Hepatocyte (in vitro differentiated cells): ENCODE measurements at places on chromosomes 12 and 14.
A peak's percentile ranks its signal among the peaks of the same experiment; 100 is the strongest.

DNA sequence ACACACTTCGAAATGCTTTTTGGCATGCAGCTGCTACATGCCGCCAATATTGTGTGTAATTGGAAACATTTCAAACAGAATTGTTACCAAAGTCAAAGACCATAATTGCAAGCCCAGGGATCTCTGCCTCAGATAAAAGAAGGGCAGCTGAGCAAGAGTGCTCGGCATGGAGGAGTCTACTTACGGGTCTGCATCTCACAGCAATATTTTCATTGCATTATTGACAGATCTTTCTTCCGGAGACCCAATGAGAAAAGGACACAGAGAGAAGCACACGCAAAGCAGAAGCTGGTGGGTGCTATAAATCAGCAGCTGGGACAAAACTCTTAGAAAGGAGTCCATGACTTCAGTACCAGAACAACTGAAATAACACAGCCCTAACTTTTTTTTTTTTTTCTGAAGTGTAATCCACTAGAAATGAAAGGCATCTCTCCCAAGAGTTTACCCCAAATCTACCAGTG is 4.9 kb downstream of the PRICKLE1 start:
- DNase-seq = no peak

GRCh38 chr12:45580356-45580969 is 149.0 kb upstream of the ARID2 start:
- no peak for DNase-seq

- DNase-seq = peak; percentile 39
Observed at GRCh38 chr14:54186821-54187763, 209.7 kb upstream of the CDKN3 start.

DNA sequence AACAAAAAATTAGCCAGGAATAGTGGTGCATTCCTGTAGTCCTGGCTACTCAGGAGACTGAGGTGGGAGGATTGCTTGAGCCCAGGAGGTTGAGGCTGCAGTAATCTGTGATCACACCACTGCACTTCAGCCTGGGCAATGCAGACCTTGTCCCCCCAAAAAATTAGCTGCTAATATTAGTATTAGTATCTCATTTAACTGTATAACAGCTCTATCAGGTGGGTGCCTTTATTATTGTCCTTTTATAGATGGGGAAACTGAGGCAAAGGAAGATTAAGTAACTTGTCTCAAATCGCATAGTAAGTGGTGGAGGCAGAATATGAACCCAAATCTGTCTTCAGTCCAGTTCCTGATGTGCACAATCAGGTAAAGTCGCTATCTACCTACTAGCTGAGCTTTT is 142.3 kb upstream of the CRY1 start:
- no peak for DNase-seq

GRCh38 chr14:81771651-81772275 is 238.1 kb upstream of the SEL1L start:
- DNase-seq = no peak

DNA sequence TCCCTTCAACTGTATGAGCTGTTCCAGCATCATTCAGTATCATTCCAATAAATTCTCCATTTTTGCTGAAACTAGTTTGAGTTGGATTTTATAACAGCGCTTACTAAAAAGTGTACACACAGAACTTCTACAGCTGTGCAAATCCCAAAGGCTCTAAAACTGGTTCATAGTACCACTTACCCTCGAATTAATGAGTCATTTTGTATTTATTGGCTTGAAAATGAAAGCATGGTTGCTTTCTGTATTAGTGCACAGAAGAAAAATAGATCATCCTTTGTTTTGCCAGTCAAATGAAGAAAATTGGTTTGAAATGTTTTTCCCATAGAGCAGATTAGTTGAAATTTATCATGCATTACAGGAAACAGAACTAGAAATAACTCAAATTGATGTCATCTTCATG is 268.3 kb upstream of the CPNE8 start:
- DNase-seq = no peak

DNA sequence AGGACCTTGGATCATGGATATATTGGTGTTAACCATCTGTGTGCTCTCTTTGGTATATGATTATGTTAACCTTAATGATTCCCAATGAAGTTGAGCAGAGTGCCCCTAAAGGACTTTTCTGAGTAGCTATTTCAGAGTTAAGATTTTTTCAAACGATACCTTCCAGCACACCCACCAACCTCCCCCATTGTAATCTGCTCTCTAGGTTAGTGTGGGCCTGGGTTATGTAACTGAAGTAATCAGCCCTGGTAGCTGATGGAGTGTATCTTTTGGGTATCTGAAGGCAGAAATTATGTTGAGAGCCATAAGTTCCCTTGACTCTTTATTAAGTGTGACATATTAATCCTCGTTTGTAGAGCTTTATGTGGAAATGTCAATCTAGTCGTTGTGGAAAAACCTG is 47.6 kb upstream of the RNU6-8 start:
- DNase-seq = no peak

- no peak for DNase-seq
Observed at GRCh38 chr12:5898874-5899273, 46.2 kb downstream of the ANO2 start.
